ENCODE measurements at places on chromosomes 2 and 18.

DNA sequence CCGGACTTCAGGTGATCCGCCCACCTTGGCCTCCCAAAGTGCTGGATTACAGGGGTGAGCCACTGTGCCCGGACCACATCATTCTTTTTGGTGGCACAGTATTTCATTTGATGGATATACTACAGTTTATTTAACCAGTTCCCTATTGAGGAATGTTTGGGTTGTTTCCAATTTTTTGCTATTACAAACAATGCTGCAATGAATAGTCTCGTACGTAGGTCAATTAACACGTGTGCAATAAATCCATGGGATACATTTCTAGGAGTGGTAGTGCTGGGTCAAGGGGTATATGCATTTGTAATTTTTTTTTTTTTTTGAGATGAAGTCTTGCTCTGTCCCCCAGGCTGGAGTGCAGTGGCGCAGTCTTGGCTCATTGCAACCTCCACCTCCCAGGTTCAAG lies 28.4 kb upstream of the XPO1 start:
- H3K27ac ChIP-seq, result no peak overlapping the region
- no peak overlapping the region for H3K4me3 ChIP-seq
- H3K36me3 ChIP-seq, result no peaks in the 10 kb centered on the region
- H3K27me3 ChIP-seq, result no peaks in the 10 kb centered on the region
- no peaks in the 10 kb centered on the region for H3K4me1 ChIP-seq

DNA sequence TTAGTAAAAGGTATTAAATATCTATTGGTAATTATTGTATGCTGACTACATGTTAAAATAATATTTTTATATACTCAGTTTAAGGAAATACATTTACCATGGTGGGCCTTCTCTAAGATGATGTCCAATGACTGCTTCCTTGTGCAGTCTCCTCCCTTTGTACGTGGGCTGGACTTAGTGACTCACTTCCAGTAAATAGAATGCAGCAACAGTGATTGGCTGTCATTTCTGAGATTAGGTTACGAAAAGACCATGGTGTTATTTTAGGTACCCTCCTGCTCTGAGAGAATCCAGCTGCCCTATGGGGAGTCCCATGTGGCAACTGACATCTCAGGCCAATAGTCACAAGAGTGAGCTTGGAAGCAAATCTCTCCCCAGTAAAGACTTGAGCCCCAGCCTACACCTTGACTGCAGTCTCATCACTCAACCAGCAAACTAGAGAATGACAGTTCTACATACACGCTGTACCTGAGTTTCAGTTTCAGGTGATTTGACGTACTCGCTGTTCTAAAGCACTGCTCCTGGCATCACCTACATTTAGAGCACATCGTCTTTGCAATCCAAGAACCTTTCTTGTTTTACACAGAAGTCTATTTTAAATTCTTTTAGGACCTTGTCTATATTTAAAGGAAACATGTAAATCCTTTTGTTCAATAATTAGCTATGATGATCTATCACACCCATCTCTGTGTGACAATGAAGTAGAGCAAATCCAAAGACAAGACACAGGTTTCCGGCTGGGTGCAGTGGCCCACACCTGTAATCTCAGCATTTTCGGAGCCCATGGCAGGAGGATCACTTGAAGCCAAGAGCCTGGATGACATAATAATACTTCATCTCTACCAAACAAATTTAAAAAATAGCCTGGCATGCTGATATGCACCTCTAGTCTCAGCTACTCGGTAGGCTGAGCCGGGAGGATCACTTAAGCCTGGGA lies 87.2 kb downstream of the COBLL1 start:
- DNase-seq, result peak; percentile 30
- H3K4me3 ChIP-seq, result no peak overlapping the region
- H3K36me3 ChIP-seq, result no peaks in the 10 kb centered on the region
- H3K27me3 ChIP-seq, result no peaks in the 10 kb centered on the region
- no peaks in the 10 kb centered on the region for H3K4me1 ChIP-seq

- DNase-seq, result no peak
- H3K4me1 ChIP-seq, result no peaks in the 10 kb centered on the region
- H3K27ac ChIP-seq, result no peak overlapping the region
- no peaks in the 10 kb centered on the region for H3K36me3 ChIP-seq
Measured at GRCh38 chr2:80395251-80395650, 90.7 kb upstream of the LRRTM1 start.

DNA sequence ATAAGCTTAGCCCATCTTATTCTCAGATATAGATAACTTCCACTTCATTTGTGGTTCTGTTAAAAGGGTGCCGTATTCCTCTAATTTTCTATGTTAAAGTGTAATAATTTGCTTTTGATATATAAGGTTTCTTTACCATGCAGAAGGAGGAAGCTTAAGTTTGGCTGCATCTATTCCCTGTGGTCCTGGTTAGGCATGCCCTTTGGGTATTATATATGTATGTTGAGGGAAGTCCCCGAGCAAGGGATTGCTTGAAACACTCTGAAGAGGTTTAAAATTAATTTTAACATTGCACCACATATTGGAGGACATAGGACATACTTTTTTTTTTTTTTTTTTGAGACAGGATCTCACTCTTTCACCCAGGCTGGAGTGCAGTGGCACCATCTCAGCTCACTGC lies 16.9 kb upstream of the MYO1B start:
- no peak overlapping the region for H3K4me3 ChIP-seq
- no peak for DNase-seq
- no peaks in the 10 kb centered on the region for H3K36me3 ChIP-seq
- H3K4me1 ChIP-seq, result no peaks in the 10 kb centered on the region
- H3K27me3 ChIP-seq, result no peaks in the 10 kb centered on the region

GRCh38 chr18:63342206-63342605 lies 22.6 kb upstream of the BCL2 start:
- H3K27me3 ChIP-seq, result no peaks in the 10 kb centered on the region
- no peaks in the 10 kb centered on the region for H3K36me3 ChIP-seq
- H3K4me3 ChIP-seq, result no peak overlapping the region

DNA sequence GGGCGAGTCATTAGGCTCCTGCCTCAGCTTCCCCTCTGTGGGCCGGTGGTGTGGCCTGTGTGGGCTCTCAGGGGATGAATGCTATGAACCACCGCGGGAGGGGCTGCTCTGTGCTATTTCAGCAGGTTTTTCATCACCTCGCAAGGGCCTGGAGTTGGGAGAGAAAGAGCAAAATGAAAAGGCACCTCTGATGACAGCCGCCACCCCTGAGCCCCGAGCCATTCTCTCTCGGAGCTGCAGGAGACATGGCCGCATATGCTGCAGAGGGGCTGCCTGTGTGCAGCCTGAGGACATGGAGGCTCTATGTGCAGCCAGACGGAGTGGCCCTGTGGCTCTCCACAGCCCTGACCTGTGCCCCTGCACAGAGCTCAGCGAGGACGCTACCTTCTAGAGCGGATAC lies 96.2 kb upstream of the CTDP1 start:
- H3K27me3 ChIP-seq, result no peaks in the 10 kb centered on the region
- H3K4me1 ChIP-seq, result no peaks in the 10 kb centered on the region
- no peak overlapping the region for H3K27ac ChIP-seq
- no peak for DNase-seq
- H3K4me3 ChIP-seq, result no peak overlapping the region
- no peaks in the 10 kb centered on the region for H3K36me3 ChIP-seq

DNA sequence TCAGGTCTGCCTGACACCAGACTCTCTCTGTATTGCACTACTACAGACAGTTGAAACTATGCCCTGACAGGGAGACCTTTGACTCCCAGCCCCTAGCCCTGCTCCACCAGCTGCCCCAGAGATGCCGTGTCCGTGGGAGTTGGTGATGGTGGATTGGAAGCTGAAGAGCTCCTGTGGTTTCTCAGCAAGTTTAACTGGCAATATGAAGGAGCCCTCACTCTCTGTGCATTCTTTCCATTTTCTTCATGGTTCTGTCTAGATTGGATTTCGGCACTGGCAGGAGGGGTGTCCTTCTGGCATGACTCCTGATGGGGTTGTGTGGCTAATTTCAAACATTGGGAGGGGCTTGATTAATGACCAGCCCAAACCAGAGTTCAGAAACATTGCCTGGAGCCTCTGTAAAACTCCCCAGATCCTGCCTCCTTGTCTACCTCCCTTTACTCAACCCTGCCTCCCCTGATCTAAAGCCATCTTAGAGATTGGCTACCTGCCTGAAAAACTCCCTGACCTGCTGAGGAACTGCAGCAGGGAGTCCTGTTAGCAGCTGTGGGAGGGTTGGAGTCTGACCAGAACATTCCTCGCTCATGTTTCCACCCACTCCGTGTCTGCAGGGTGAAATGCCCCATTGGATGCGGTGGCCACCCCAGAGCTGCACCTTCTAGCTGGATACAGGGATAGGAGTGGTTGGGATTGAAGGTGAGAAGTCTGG lies 206.9 kb upstream of the SPRED2 start:
- H3K27me3 ChIP-seq, result no peaks in the 10 kb centered on the region
- H3K4me1 ChIP-seq, result no peaks in the 10 kb centered on the region
- no peak for DNase-seq
- no peak overlapping the region for H3K4me3 ChIP-seq
- H3K27ac ChIP-seq, result no peak overlapping the region
- no peaks in the 10 kb centered on the region for H3K36me3 ChIP-seq

DNA sequence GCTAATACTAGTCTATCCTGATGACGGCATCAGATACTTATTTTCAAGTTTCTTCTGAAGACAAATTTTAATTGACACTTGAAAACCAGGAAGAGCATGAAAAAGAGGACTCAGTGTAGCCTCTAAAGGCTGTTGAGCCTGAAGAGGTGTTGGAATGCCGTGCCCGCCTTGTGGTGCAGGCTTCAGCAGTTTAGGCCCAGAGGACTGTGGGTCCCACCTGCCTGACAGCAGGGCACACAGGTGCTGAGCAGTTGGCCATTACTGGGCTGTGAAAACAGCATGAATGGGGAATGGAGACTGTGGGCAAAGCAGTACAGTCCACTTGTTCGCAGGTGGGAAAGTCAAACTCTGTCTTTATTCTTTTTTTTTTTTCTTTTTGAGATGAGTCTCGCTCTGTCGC lies 49.8 kb upstream of the THOC1 start:
- H3K27ac ChIP-seq, result no peak overlapping the region
- peaks cover 12% of the 10 kb centered on the region for H3K4me1 ChIP-seq
- H3K36me3 ChIP-seq, result no peaks in the 10 kb centered on the region
- H3K4me3 ChIP-seq, result no peak overlapping the region
- DNase-seq, result no peak

- H3K36me3 ChIP-seq, result no peaks in the 10 kb centered on the region
- H3K27me3 ChIP-seq, result no peaks in the 10 kb centered on the region
- peaks cover 14% of the 10 kb centered on the region for H3K4me1 ChIP-seq
- DNase-seq, result no peak
Measured at GRCh38 chr18:10530002-10530401, 4.2 kb downstream of the NAPG start.

DNA sequence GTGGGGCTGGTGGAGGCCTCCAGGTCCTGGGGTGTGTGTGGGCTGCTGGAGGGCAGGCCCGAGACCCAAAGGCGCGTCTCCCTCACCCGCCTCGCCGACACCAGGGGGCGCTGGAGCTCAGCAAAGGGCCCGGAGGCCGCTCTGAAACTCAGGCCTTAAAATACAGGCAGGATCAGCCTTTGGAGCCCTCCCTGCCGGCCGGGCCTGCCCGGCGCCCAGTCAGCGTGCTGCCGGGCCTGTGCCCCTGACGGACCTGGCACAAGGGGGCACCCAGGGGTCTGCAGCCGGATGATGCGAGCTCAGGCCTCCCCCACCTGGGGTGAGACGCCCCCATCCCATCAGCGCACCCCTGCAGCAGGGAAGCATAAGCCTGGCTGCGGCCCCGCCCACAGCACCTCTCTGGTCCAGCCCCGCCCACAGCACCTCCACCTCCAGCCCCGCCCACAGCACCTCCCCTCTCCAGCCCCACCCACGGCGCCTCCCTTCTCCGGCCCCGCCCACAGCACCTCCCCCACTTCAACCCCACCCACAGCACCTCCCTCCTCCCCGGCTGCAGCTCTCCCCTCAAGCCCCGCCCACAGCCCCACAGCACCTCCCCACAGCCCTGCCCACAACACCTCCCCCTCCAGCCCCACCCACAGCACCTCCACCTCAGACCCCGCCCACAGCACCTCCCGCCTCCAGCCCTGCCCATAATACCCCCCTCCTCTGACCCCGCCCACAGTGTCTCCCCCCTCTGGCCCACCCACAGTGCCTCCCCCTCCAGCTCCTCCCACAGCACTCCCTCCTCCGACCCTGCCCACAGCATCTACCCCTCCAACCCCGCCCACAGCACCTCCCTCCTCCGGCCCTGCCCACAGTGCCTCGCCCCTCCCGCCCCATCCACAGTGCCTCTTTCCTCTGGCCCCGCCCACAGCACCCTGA lies 92.8 kb upstream of the OTOS start:
- no peak overlapping the region for H3K27ac ChIP-seq
- H3K27me3 ChIP-seq, result no peaks in the 10 kb centered on the region
- H3K36me3 ChIP-seq, result no peaks in the 10 kb centered on the region
- no peaks in the 10 kb centered on the region for H3K4me1 ChIP-seq
- peak overlapping the region; percentile 37 for H3K4me3 ChIP-seq
- DNase-seq, result peak; percentile 59
